Caco-2 (cell line): ENCODE measurements at places on chromosomes 11 and 22. TPM values are rescaled to one million over a fixed set of nuclear protein-coding genes. Genes with fewer than 3 reads are reported as not detected.

The GLYATL1 gene
- 1.5 and 4.0 TPM in 2 replicates for total RNA-seq

The LYVE1 gene
- not detected in 2 replicates for total RNA-seq

The CCDC85B gene
- 13.3 and 14.7 TPM in 2 replicates for total RNA-seq

The APOBEC3B gene
- 55.8 and 60.9 TPM in 2 replicates for total RNA-seq

- H3K27ac ChIP-seq = peak overlapping the region; percentile 74
- no peaks in the 10 kb centered on the region for H3K27me3 ChIP-seq
- peaks cover 5% of the 10 kb centered on the region for H3K4me1 ChIP-seq
- H3K36me3 ChIP-seq = no peaks in the 10 kb centered on the region; the same call in 1 of the 2 replicates
- DNase-seq = peak; percentile 60
Measured at GRCh38 chr11:10294290-10294953, 403 bp upstream of the SBF2 start.

GRCh38 chr22:39087881-39088684, 9.0 kb upstream of the APOBEC3H start:
- H3K27me3 ChIP-seq = no peaks in the 10 kb centered on the region
- no peak overlapping the region for H3K27ac ChIP-seq
- no peak for DNase-seq
- no peak overlapping the region for H3K4me3 ChIP-seq

DNA sequence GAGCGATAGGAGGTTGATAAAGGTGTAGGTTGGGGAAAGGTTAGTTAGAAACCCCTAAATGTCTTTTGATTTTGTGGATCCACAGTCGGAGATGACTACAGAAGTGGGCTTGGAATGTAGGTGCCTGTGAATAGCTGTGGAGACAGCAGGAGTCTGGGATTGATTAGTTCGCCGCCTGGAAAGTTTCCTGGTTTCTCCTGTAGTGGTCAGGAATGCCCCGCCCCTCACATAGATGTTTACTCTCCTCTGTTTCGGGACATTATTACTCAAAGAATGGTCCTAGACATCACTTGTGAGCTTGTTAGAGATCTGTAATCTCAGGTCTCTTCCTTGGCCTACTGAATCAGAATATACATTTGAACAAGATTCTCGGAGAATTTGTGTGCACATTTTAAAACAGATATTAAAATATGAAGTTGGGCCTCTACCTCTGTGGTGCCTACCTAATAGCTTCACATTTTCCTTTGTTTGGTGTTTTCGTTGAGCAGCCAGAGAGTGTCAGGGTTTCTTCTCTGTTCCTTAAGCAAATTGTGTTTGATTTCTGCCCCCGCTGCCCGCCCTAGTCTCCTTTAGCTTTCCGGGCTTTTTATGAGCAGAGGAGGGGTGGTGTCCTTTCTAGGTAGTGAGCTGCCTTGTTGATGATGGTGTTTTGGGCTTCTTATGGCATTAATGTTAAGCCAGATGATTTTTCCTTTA, 89.4 kb downstream of the PPP6R3 start:
- H3K27me3 ChIP-seq = no peaks in the 10 kb centered on the region
- H3K27ac ChIP-seq = peak overlapping the region; percentile 0

DNA sequence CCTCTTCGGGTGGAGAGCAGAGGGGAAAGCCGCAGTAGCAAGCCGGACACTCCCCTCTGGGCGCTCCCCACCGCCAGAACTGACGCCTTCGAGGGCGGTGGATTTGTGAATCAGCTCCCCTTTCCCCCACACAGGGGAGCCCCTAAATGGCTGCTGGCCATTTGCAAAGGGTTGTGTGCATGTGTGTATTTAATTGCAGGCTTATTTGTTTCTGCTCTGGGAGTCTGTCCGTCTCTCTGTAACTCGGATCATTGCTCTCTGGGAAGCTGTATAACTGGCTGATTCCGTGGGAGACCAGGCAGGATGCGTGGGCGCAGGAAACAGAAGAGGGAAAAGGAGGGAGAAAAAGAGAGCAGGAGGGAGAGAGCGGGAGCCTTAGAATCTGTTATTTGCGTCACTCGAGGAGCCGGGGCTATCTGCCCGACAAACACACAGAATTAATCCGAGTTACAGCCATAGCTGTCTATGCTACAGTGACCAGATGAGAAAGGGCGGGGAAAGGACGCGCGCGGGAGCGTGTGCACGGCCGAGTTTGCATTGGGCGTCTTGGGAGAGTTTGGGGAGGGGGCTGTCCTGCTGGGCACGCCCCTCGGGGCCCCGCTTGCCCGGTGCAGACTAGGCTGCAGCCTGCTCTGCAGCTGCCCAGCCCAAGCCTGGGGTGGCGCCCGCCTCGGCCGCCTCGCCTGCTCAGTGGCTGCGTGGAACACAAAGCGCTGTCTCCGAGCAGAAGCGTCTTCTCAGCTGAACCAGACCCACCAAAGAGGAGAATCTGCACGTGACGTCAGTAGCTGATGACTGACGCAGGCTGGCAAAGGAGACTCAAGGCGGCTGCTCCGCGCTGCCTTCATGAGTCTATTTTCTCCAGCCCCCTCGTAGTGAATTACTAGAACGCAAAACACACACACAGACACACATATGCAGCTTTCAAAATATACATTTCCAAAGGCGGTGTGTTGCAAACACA, 105.3 kb upstream of the HSD17B12 start:
- DNase-seq = peak; percentile 32
- H3K27ac ChIP-seq = no peak overlapping the region
- H3K36me3 ChIP-seq = no peaks in the 10 kb centered on the region
- H3K4me1 ChIP-seq = no peaks in the 10 kb centered on the region; the same call in 1 of the 2 replicates

GRCh38 chr11:79667380-79667779, 226.6 kb upstream of the TENM4 start:
- DNase-seq = no peak
- H3K36me3 ChIP-seq = no peaks in the 10 kb centered on the region
- H3K27ac ChIP-seq = peak overlapping the region; percentile 28
- H3K4me3 ChIP-seq = no peak overlapping the region
- no peaks in the 10 kb centered on the region for H3K27me3 ChIP-seq
- H3K4me1 ChIP-seq = peaks cover 19% of the 10 kb centered on the region

DNA sequence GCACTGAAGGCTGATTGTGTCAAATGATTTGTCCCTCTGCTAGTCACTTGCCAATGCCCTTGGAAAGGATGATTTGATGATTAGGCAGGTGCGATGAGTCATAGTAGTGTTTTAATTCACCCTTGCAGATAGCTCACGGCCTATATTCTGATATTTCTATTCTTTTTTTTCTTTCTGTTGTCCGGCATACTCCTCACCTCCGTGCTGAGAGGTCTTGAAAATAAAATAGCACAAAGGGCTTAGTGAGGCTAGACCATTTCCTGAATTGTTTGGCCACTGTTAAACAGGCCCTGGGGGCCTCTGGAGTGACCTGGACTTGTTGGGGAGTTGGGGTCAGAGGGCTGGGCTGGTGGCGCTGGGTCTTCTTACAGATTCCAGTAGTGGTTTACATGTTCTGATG, 99.8 kb downstream of the ZBTB16 start:
- no peaks in the 10 kb centered on the region for H3K36me3 ChIP-seq
- H3K27ac ChIP-seq = no peak overlapping the region
- no peak for DNase-seq
- no peak overlapping the region for H3K4me3 ChIP-seq
